Peyer's patch (tissue), 4 donors: ENCODE measurements at places on chromosomes 3 and 15. TPM values are rescaled to one million over a fixed set of nuclear protein-coding genes. Genes with fewer than 3 reads are reported as not detected.

GRCh38 chr3:134449277-134449676 lies 36.5 kb downstream of the ANAPC13 start:
- no peak for DNase-seq

Gene GOLIM4
- 186 TPM for total RNA-seq

Gene TEX55
- total RNA-seq = not detected

Gene IL17RB
- total RNA-seq = 27.2 TPM

- DNase-seq = no peak
These were observed at the start of gene SLC28A2 for GRCh38 chr15:45251888-45252287. Gene SLC28A2, plus strand, starts transcription at chr15:45252234. Its CDS starts 982 bp downstream, at chr15:45253216.

DNA sequence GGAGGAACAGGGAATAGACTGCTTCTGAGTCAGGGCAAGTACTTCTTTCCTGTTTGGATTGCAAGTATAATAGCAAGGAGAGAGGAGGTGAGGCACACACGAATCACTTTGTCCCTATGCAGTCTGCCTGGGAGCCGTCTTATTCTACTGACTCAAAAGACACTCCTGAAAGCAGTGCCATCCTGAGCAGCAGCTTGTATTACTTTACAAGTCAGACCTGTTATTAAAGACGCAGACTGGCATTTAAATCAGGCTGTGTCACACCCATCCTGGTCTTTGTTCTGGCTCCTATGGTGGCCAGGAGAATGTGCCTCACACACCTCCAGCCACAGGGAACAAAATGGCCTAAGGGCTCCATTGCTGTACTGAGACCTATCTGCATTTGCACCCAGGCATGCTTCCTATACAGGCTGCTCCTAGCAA lies 17.9 kb upstream of the SQOR start:
- no peak for DNase-seq

GRCh38 chr3:71974786-71975185 lies 189.8 kb upstream of the PROK2 start:
- DNase-seq = no peak

- no peak for DNase-seq
These were observed 34.8 kb downstream of the COMMD2 start for GRCh38 chr3:149717391-149718056.

- no peak for DNase-seq
These were observed 21.4 kb upstream of the USF3 start for GRCh38 chr3:113717818-113718217.

Gene RASGRP1
- total RNA-seq = 2.1 TPM

DNA sequence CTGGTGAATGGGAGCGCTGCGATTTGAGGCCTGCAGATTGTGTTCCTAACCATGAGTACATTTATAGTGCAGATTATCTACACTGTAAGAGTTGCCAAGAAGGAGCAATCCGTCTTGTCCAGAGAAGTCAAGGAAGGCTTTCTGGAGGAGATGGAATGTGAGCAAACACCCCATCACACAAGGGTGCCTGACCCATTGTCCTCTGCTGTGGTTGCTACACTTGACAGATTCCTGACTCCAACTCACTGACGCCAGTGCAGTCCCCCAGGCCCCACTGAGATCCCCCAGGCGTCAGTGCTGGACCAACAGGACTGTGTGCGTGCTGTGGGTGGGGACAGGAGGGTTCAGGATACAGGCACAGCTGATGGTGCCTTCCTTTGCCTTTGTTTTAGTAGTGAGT lies 135.9 kb upstream of the TPM1 start:
- DNase-seq = no peak

Gene CYP8B1
- not detected for total RNA-seq

Gene AGBL1
- total RNA-seq = not detected
